Stimulated activated CD8-positive, alpha-beta memory T cell treated with anti-CD3 and anti-CD28 coated beads, Interleukin-15, amount 100 ng/mL, for 24 hours (primary cell): ENCODE measurements at places on chromosomes 3 and 15.

- DNase-seq: peak; percentile 56
Measured at GRCh38 chr3:141498598-141499223, 11.9 kb downstream of the RASA2 start.

GRCh38 chr3:190552021-190552420, 38.1 kb downstream of the IL1RAP start:
- no peak for DNase-seq

DNA sequence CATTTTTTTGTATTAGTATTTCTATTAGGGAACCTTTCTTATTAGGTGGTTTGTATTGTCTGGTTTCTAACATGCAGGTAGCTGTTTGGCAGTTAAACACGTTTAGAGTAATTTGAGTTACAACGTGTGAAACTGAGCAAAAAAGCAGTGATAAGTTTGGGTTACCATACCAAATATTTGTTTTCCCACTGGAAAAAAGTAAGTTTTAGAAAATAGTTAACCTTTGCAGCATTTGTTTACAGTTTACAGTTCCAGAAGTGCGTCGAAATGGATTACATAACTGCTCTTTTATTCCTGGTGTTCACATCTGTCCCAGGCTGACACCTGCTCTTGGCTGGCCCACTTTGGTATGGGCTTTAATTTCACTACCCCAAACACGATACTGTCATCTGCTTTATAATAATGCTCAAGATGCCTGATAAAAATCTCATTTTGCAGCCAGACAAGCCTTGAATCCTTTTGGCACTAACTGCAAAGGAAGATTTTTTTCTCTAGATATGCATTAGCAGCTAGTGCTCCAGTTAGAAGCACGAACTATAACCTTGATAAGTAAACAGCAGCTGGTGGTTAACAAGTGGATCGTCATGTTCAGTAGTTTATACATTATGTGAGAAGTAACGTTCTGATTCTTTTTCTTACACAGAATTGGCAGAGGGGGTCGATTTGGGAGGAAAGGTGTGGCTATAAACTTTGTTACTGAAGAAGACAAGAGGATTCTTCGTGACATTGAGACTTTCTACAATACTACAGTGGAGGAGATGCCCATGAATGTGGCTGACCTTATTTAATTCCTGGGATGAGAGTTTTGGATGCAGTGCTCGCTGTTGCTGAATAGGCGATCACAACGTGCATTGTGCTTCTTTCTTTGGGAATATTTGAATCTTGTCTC, 5.3 kb downstream of the EIF4A2 start:
- no peak for DNase-seq

DNA sequence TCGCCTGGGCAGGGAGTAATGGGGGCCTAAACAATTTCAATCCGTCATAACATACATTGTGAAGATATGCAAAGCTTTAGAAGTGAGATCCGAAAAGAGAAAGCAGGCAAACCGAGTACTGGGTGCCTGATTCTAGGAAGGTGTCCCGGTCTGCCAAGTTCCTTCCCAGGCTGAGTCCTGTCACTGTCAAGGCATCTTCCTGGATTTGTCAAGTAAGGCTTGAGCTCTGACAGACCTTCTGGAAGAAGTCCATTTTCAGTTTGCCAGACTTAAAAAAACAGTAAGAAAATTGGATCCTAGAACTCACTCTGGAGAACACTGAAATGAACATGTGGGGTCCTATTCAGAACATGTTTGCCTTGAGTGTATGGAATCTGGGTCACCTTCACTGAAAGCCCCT, 253.9 kb downstream of the RORA start:
- DNase-seq: no peak

GRCh38 chr3:24299806-24300626, 194.6 kb downstream of the THRB start:
- DNase-seq: no peak

DNA sequence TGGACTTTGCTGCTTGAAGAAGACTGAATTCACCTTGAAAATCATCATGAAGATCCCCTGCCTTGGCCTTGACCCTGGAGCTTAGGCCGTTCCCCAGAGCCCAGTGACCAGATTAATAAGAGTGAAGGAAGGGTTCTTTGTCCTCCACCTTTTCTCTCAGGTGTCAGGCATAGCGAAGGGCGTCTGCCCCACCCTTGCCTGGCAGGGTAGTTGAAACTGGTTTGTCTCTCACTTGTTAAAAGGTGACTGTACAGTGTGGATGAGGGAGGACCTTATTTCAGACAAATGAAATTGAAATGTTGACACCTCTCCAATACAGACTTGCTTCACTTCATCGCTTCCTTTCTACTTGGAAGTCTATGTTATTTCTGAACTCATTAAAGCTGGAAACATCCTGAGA, 223.7 kb upstream of the BHLHE40 start:
- no peak for DNase-seq

DNA sequence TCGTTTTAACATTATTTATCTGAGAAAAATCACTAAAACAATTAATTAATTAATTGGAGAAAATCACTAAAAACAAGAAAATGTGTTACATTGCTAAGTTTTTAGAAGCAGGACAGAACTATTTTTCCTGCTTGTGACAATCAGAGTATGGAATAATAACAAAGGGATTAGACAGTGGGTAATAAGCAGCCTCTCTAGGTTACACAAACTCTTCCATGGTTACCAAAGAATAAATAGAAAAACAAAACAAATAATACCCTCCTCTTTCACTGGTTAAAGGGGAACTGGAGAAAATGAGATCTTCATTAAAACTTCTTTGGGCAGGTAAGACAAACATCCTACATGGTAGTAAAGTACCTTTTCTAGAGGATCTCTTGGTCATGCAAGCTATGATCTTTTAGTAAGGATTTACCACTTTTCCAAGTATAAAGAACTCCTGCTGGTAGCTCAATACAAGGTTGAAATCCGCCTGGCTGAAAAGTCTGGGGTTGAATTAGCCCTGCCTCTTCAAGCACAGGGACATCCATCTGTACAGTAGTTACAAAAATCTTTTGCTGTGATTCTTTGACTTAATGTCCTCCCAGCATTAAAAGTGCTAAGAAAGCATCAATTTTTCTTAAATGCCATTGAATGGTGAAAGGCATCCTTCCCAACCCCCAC, 2.5 kb upstream of the PLCH1 start:
- no peak for DNase-seq

DNA sequence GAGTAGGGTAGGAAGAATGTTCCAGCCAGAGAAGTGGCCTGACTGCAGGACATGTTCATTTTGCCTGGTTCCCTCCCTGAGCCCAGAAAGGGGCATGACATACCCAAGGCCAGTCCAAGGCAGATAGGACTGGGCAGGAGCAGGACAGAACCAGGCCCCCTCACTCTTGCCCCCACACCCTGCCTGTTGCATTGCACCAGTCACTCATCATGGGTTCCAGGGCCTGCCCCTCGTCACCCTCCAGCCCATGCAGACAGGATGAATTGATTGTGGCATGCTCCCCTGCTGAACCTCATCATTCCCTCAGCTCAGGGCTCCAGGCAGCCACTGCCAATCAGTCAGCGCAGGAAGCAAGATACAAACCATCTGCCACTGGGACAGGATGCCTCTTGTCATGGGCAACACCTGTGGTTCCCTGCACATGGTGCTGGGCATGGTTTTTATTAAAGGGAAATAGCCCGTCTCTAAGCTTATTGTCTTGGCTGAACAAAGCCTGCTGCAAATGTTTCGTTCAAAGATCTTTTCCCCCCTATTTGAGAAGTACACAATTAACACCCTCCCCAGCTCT, 48.9 kb downstream of the RASGRF1 start:
- no peak for DNase-seq

GRCh38 chr3:105513886-105514285, 147.2 kb downstream of the ALCAM start:
- DNase-seq: no peak

GRCh38 chr3:175179055-175179454, 319.9 kb downstream of the NAALADL2 start:
- no peak for DNase-seq

DNA sequence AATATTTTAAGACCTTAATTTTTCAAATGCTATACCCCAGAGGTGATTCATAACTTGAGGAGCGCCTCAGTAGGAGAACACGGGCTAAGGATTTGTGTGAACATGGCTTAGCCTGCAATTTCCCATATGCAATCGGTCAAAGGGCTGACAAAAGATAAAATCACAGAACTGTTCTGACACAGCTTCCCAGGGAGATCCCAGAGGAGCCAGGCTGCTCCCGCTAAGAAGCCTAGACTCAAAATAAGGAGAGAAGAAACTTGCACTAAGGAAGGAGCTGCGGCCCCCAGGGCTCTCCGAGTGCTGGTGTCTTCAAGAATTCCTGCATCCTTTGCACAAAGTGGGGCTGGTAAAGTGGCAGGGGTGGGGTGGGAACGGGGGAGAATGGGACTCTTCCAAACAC, 106.3 kb upstream of the DLG1 start:
- DNase-seq: no peak

GRCh38 chr3:177119829-177120228, 77.5 kb downstream of the TBL1XR1 start:
- DNase-seq: no peak

DNA sequence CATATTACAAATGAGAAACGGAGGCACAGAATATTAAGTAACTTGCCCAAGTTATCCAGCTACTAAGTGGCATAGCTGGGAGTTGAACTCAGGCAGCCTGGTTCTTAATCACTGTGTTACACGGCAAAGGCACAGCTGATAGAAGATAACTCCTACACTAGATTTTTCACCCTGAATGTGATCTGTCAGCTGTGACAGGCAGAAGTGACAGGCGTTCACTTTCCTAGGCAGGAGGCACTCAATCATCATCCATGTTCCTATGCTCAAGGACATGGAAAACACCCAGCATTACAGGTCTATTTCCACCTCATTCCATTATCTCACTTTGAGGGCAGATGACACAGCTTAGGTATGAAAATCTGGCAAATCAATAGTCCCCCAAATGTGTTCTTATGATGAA, 35.6 kb downstream of the TBC1D2B start:
- DNase-seq: no peak

DNA sequence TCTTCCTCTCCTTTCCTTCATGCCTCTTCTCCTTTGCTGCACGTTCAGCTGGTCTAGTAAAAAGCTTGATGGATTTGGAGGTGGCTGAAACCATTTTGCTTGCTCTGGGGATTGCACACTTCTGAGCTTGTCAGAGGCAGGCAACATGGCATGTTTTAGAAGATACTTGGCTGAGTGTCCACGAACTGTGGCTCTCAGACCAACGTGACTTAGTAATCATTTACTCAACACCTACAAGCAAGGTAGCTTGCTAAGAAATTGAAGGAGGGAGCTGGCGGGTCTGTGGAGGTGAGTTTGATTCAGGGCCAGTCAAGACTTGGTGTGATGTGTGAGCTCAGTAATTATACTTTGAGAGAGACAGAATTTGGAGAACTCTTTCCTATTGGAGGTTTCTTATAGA, 196.0 kb downstream of the LPP start:
- no peak for DNase-seq

GRCh38 chr15:67501177-67501835, 19.6 kb upstream of the C15orf61 start:
- DNase-seq: no peak

- no peak for DNase-seq
Measured at GRCh38 chr3:72312339-72312738, 527.4 kb upstream of the PROK2 start.

DNA sequence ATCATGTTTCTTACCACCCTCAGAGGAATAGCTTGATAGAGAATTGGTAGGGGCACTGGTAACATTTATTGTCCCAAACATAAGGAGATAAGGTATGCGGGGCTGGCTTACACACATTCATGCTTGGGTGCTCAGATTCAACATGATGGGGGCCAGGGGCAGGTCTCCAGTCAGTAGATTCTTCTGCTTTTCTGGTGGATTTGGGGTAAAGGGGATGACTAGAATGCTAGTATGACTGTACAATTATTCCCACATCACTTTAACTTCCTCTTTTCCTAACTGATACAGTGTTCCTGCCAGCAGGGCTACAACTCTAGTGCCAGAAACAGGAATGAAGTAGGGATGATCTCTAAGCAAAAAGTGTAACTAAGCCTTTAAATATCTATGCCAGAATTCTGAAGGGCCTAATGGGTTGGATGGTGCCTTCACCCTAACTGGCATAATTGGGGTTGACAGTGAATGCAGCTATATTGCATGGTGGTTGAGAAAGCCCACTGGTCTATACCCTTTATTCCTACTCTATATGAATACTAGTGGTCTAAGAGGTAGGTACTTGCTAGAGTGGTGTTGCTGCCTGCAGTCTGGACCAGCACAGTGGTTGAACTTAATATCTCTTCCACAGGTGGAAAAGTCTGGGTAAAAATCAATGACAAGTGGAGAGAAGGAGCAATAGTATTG, 117.4 kb downstream of the IL12A start:
- DNase-seq: no peak

DNA sequence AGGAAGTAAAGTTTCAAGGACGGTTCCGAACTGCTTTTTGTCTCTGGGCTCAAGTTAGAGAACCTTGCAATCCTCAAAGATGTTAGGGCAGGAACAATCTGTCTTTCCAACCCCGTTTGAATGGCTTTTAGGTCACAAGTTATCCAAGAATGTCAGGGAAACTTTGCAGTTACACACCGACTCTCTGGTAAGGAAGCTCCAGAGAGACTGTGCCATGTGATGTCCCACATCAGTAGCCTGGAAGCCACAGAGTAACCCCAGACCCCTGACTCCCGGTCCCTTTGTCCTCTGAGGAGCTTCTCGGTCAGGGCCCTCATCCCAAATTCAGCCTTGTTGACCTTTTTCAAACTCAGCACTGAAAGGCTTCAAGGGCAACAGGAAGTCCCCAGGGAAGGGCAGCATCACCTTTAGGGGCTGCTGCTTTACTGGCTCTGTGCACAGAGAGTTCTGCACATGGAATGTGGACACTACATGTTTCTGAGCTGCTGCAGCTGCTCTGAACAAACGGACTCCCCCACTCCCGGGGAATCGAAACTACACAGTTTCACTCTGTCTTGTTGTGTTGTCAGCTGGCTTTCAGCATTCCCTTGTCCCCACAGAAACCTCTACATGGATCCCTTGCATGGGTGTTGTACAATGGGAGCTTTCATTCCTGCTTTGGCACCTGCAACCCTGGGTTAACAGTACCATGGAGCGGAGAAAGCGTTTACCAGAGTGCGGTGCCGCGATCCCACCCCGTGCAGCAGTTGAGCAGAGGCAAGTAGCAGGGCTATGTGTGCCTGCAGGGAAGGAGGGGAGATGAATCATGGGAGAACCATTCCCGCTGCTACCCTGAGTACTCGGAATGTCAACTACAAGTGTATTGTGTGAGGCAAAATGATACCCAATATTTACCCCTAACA, 408.2 kb upstream of the THBS1 start:
- DNase-seq: no peak

DNA sequence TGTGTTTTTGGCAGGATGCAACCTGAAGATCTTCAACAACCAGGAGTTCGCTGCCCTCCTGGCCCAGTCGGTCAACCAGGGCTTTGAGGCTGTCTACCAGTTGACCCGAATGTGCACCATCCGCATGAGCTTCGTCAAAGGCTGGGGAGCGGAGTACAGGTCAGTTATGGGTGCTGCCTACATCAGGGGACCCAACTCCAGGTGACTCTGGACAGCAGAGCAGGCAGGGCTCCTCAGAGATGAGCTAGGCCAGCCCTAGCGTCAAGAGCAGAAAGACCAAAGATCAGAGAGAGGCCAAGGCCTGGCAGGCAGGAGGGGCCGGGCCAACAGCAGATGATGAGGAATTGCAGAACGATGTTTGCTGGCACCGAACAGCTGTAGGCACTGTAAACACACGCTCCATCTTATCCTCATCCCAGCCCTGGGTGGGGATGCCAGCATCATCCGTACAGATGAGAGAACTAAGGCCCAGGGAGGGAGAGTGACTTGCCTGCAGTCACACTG, 67.1 kb downstream of the AAGAB start:
- no peak for DNase-seq
